ENCODE measurements at places on chromosomes 4 and X.

GRCh38 chr4:109969919-109970318 is 57.2 kb downstream of the EGF start:
- DNase-seq: no peak

DNA sequence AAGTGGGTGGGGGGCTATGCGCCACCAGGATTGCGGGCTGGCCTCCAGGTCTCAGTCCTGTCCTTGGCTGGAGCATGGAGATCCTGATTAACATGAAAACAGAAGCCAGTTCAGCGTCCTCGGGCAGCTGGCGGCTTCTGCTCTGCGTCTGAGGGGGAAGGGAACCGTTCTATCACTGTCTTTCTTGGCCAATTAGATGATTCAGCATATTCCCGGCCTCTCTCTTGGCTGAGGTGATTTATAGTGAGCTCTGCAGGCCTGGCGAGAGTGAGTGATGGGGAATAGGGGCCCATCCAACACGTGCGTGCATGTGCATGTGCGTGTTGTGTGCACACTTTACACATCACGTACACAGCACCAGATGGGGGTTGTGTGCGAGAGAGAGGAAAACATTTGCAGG is 145.8 kb upstream of the ATP6AP2 start:
- DNase-seq: no peak

DNA sequence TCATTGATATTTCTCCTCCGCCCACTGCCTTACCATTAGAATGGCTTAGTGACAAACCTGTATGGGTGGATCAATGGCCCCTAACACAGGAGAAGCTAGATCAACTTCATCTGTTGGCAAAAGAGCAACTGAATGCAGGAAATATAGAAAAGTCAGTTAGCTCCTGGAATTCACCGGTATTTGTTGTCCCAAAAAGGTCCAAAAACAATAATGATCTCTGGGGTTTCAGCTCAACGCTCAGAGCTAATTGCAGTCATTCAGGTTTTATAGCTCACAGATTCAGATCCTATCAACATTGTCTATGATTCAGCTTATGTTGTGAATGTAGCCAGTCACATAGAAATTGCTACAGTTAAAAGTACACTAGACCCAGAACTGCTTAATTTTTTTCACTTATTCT is 124.0 kb upstream of the ZCCHC13 start:
- DNase-seq: no peak

DNA sequence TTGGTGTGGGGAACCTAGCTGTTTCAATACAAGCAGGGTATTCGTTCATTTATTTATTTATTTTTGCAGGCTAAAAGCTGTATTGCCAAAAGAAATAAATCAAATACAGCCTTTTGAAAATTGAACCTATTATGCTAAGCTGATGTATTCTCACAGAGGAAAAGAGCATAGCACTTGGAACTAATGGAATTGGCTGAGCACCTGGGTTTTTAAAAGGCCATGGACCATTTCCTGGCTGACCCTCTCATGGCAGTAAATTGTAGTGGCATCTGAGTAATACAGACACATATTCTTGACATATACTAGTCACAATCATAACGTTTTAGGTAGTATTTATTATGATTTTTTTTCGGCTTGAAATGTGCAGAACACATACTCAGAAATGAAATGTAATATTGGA is 71.8 kb upstream of the ALG13 start:
- no peak for DNase-seq

- DNase-seq: no peak
These were observed 20.0 kb upstream of the CAMK2D start for GRCh38 chr4:113781439-113782040.

DNA sequence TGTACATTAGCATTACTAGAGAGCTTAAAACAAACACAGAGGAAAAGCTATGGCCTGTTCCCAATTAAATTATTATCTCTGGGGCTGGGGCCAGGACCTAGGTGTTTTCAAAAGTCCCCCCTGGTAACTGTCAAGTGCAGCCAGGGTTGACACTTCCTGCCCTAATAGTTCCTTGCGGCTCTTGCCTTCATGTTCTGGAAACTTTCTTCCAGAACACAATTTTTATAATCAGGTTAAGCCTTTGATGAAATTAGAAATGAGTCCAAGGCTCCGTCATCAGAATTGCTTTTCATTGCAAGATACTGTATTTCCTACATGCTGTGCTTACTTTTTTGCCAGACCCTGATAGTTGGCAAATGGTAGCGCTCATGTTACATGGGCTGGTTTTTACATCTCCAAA is 229.6 kb downstream of the UNC5C start:
- no peak for DNase-seq

DNA sequence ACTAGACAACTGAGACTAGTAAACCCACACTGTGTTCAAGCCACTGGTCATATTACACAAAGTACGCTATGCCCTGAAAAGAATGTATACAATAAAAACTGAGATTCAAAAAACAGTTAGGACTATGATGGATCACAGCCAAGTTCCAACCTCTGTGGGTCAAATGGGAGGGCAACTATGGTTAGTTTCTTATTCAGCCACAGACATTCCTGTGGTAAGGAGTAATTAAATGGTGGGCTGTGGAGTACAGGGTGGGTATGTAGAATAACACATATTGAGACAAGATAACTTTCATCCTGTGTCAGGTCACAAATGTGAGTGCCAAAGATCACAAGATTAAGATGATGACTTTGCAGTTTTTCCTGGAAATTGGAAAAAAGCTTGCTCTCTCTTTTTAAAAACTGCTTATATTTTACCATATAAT is 167.2 kb downstream of the NPNT start:
- DNase-seq: no peak

- no peak for DNase-seq
These were observed 58.6 kb downstream of the MSX1 start for GRCh38 chr4:4918067-4918466.

- no peak for DNase-seq
These were observed 498.7 kb upstream of the PABPC4L start for GRCh38 chr4:134700251-134700650.

GRCh38 chrX:1165535-1166196 is 46.8 kb downstream of the CRLF2 start:
- no peak for DNase-seq

- peak; percentile 41 for DNase-seq
These were observed 26.0 kb downstream of the KIT start for GRCh38 chr4:54683616-54684346.

- DNase-seq: no peak
These were observed 1712.5 kb downstream of the C4orf33 start for GRCh38 chr4:130808492-130808891.

DNA sequence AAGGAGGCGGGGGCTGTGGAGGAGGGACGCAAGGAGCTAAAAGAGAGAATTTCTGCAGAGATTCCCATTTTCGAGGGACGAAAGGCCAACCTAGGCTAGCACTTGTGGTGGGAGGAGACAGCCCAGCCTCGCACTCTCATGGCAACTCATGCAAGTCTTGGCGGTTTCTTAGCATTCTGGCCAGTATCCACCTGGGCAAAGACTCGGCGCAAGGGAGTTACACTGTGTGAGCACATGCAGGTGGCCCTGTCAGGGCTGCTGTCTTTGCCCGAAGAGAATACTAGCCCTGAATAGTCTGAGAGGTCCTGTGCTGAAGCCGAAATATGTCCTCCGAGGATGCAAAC is 15.5 kb downstream of the MCF2 start:
- no peak for DNase-seq

DNA sequence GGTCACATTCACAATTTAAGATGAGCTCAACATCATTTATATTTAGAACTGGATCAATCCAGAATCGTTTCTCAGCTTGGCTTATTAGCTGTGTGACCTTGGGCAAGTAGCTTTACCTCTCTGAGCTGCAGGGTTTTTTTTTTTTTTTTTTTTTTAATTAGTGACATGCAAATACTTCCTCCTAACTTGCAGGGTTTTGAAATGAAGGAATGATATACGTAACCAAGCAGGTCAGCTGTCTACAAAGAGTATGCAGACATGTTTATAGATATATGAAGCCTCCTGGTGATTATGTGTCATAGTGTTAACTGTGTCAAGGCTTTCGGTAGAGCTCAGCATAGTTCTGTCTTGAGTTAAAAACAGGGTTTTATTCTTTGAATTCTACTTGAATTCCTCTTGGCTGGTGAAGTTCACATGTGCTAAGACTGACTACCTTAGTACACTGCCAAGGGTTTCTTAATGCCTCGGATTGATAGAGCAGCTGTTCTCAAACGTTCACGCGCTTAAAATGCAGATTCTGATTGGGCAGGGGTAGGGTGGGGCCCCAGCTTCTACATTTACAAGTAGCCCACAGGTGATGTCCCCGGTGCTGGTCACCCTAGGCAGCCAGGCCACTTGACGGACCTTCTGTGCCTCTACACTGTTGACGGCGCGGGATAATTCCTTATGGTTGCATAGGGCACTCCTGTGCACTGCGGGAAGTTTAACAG is 654 bp upstream of the STS start:
- DNase-seq: no peak

GRCh38 chrX:109859651-109860050 is 126.6 kb upstream of the ACSL4 start:
- no peak for DNase-seq

DNA sequence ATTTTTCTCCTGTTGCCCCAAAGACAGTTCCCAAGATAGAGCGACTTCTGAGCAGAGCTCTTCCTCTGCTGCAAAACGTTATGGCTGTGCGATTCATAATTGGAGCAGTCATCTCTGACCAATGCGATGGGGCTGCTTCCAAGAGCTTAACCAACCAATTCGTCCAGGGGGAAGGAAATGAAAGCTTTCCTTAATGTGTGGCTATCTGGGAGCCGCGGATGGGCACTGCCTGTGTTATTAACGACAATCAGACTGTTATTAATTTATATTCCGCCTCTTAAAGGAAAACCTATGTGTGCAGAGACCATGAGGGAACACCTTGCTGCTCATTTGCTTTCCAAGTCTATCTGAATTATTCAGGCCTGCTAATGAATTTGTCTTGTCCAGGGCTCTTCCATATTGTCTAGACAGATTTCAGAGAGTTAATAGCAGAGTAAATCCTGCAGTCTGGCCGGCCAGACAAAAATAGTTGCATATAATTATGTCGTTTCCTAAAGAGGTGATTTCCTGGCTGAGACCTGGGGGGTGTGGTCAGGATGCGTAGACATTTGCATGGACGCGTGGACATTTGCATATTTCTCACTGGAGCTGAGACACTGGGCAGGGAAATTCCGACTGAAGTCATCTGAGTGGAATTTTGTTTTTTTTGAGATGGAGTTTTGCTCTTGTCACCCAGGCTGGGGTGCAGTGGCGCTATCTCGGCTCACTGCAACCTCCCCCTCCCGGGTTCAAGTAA is 135.4 kb downstream of the HMX1 start:
- no peak for DNase-seq

- DNase-seq: no peak
These were observed 245.0 kb downstream of the EVC2 start for GRCh38 chr4:5463361-5463760.

DNA sequence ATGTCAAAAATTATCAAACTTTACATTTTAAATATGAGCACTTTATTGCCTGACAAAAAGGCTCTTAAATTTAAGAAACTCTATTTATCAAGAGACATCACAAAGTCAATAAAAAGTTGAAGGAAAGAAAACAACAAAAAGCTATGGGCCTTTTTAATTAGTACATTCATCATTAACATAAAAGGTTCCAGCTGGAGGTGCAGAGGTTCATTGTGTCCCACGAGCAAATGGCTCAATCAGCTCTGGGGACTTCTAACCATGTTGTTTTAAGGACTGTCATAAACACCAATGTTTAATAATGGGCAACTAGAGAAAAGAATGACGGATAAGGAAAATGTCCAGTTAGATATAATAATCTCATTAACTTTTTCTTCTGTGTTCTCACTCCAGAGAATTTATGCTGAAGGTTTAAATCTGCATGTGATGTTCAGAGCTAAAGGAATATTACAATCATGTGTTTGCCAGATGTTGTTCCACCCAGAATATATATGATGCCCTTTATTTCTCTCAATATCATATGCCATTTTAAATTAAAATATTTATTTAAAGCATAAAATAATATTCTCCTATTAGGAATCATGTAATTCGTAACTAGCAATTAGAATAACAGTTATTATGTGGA is 840.3 kb upstream of the ADGRL3 start:
- DNase-seq: no peak

DNA sequence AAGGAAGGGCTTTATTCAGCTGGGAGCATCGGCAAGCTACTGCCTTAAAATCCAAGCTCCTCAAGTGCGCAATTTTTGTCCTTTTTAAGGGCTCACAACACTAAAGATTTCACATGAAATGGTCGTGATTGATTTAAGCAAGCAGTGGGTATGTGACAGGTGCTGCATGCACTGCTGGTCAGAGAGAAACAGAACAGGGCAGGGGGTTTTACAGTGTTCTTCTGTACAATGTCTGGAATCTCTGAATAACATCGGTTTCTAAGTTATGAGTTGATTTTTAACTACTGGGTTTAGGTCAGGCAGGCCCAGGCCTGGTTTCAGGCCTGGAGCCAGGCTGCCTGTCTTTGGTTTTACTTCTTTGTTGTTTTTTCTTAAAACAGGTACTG is 6.0 kb downstream of the UGT2B17 start:
- no peak for DNase-seq

- no peak for DNase-seq
These were observed 17.7 kb upstream of the GPC3 start for GRCh38 chrX:134002921-134003615.

- no peak for DNase-seq
These were observed 2.5 kb downstream of the SPIN2A start for GRCh38 chrX:57134702-57135101.

GRCh38 chr4:184897895-184898294 is 72.1 kb upstream of the ACSL1 start:
- DNase-seq: no peak

DNA sequence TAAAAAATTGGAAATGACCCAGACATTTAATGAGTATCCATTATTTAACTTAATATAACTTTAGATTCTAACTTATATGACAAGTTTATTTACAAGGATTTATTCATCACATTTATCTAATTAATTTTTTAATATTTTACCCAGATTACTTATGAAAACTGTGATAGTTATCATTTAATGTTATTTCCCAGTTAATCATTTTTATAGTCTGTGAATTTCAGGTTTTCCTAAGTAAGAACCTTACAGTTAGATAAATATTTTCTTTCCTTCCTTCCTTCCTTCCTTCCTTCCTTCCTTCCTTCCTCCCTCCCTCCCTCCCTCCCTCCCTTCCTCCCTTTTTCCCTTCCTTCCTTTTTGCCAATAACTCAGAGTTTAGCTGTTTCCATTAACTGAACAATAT is 14.8 kb upstream of the FHDC1 start:
- no peak for DNase-seq

Data from activated naive CD4-positive, alpha-beta T cell (primary cell).